Kidney (tissue), 22 donors: ENCODE measurements at places on chromosomes 12 and 14. TPM values are rescaled to one million over a fixed set of nuclear protein-coding genes. Genes with fewer than 3 reads are reported as not detected.

Gene TRIM9
- 0.67 TPM for polyA plus RNA-seq

Gene CCDC198
- polyA plus RNA-seq: 114 TPM

Gene BCL2L14
- polyA plus RNA-seq: 2.2 TPM

Gene OXA1L
- polyA plus RNA-seq: 101 TPM

Gene HRK
- not detected for polyA plus RNA-seq

Gene GPRC5D
- not detected for polyA plus RNA-seq

Gene ANG
- 24.5 TPM for polyA plus RNA-seq

Gene DRAM1
- 19.0 TPM for polyA plus RNA-seq

Gene DDX24
- 139 TPM for polyA plus RNA-seq

Gene E2F7
- not detected for polyA plus RNA-seq
